Effector CD4-positive, alpha-beta T cell (primary cell): ENCODE measurements at places on chromosomes 1 and 21.

- no peak for DNase-seq
Measured at GRCh38 chr1:38502758-38503157, 356.8 kb downstream of the RRAGC start.

- DNase-seq, result no peak
Measured at GRCh38 chr1:221170171-221170570, 290.9 kb downstream of the HLX start.

DNA sequence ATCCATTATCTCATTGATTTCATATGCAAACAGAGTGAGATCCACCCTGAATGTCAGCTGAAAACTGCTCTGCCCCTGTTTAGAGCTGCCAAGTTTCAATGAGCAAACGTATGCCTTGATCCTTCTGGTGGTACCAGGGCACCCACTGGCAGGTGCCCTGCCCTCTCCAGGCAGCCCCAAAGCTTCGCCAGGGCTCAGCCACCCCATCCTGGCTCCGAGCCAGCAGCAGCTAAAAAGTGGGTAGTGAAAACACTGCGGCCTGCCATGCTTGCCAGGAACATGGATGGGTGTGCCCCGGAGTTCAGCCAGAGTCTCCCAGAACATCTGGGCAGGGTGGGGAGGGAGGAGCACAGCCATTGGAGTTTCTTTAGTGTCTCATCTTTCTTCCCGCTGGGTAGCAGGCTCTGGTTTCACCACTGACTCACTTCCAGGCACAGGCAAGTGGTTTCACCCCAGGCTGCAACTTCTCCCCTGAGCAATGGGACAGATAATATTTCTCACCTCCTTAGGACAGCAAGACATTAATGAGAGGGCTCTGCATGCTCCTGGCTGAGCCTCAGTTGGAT is 8.1 kb upstream of the LMX1A start:
- no peak for DNase-seq

DNA sequence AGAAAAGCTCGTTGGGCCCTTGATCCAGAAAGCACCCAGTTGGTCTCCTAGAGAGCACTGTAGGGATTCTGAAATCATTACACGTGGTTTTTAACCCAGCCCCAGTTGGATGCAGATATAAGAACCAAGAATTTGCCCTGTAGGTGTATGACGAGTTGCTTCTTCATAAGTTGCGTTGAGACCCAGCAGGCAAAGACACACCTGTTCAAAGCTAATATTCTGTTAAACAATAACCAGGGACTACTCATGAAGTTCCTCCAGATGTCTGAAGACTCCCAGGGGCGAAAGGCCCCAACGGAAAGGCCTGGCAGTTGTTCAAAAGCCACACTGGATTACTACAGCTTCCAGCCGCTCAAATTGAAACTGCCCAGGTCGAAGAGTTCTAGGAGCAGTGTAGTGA is 88.6 kb upstream of the HNRNPU start:
- DNase-seq, result no peak

DNA sequence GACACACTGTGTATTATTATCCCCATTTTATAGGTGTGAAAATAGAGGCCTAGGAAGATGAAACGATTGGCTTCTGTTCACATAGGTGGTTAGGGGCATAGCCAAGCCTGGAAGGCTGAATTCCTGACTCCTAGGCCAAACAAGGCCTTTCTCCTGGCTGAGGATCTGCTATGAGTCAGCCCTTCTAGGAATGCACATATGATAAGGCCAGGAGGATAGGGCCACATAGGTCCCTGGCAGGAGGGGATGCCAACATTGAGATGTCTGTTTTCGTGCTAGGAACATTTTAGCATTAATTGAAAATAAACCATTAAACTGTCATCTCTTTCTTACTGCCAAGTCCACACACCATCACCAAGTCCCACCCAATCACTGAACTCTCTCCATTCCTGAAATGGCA is 9.2 kb downstream of the CSMD2 start:
- DNase-seq, result no peak

GRCh38 chr1:39116860-39117728 is 87.4 kb upstream of the MACF1 start:
- DNase-seq, result no peak

DNA sequence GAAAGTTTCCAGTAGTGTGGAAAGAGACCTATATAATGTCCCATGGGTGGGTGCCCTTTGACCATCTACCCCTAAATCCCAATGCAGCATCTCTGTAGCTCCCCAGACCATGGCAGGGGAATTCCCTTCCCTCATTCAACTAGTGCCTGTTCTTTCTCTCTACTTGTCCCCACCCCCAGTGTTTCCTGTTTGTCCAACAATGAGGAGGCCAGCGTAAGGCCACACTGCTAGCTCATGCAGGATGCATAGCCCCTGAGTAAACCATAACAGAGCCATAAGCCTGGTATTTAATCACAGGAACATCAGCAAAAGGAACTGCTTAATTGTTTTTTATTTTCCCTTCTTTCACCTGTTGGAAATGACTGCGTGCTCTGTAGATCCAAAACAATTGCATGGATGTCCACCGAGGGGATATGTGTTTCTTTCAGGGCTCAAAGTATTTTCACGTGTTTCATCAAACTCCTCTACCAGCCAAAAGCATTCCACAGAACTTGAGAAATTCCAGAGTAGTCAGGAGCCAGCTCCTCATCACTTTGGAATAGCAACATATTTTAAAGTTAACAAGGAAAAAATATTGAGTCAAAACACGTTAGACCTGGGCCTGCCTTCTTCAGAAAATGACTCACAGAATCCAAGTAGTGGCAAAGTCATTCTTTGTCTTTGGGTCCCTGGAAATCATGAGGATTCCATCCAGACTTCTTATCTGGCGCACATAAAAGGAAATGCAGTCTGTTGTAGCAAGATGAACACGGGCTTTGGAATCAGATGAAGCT is 162.5 kb upstream of the SGIP1 start:
- no peak for DNase-seq

- no peak for DNase-seq
Measured at GRCh38 chr1:15299806-15300205, 52.8 kb downstream of the FHAD1 start.

- no peak for DNase-seq
Measured at GRCh38 chr1:236618507-236618906, 14.2 kb upstream of the HEATR1 start.

GRCh38 chr1:47434051-47434842 is 3.6 kb upstream of the FOXD2 start:
- DNase-seq, result no peak

GRCh38 chr1:82185084-82185483 is 384.4 kb downstream of the ADGRL2 start:
- no peak for DNase-seq

DNA sequence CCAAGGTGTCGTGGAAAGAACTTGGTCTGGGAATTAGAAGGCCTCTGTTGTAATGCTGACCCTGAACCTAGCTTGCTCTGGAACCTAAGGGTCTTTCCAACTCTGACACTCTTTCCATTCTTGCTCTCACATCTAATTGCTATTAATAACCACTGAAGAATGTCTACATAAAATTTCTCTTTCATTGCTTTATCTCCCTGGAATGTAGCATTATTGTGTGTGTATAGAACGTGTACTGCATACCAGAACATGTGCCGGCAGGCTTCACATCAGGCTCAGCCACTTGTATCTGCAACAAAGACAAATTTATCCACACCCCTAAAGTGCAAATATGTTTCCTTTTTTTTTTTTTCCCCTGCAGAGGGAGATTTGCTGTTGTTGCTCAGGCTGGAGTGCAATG is 13.9 kb upstream of the LAX1 start:
- no peak for DNase-seq

DNA sequence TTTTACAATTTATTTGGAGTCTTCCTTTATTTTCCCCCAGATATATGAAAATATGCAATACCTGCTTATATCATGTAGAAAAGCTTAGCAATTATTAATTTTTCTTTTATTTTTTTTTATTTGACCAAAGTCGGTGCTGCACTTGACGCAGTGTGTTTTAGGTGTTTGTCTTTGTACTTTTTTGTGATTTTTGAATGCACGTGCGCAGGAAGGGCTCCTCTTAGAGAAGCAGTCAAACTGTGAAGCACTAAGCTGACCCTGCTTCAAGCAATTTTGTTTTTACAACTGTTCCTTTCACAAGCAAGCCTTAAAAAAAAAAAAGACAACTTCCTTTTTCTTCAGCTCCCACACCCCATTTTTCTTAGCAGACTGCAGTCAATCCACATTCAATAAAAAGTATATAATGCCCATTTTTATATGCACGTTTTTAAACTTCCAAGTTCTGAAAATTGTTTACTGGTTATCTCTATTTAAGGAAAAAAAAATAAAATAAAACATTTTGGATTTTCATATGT is 267.4 kb downstream of the TM2D1 start:
- DNase-seq, result no peak

GRCh38 chr1:203174324-203174985 is 1.2 kb downstream of the MYBPH start:
- DNase-seq, result no peak

GRCh38 chr21:34612056-34612455 is 2.9 kb downstream of the RCAN1 start:
- no peak for DNase-seq

- no peak for DNase-seq
Measured at GRCh38 chr21:35294231-35294898, 245.3 kb upstream of the RUNX1 start.
